ENCODE measurements at places on chromosomes 3 and 15.

DNA sequence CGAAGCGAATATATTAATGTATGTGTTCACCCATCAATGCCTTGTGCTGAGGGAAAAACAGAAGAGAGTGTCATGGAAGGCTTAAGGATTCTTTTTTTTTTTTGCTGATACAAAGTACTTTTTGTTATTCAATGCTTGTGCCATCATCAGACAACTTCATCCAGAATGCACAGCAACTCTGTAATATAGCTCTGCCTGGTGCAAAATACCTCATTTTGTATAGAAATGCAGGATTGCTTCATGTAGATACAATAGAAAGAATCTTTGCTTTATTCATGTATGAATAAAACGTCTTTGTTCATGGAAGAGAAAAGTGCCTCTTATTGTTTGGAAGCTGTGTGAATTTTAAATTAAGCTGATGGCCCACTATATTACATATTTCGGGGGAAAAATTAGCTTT is 62.9 kb downstream of the SH3GL3 start:
- peak; percentile 54 for DNase-seq

GRCh38 chr3:20683910-20684309 is 497.9 kb upstream of the SGO1 start:
- DNase-seq = no peak

GRCh38 chr15:37619358-37620042 is 314.9 kb upstream of the TMCO5A start:
- DNase-seq = no peak

DNA sequence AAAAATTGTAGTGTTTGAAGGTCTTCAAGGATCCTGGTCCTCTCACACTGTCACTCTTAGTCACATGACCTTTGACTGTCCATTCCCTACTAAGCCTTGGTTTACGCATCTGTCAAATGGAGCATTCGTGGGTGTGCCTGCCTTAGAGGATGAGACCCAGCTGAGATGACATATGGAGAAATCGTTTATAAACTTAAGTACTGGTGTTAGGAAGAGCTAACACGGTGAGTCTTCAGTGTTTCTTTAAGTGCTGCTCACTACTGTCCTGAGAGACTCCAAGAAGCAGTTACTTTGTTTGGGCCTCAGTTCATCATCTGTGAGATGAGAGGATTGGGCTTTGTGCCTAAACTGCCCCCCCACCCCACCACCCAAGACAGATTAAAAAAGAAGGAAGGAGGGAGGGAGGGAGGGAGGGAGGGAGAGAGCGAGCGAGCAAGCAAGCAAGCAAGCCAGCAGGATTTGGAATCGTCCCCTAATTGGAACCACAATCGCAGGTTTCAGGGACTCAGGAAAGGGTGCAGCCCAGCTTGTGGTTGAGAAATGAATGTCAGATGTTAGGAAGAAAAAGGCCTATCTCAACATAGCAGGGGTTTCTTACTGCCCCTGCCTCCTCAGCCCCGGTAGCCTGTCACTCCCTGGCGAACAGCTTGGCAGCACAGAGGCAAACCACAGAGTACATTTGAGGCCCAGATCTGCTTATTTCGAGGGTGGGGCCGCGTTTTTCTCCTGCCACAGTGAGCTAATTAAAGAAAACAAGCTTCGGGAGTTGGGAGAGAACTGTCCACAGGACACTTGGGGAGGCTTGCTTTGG is 32.7 kb downstream of the SMAD3 start:
- DNase-seq = no peak

DNA sequence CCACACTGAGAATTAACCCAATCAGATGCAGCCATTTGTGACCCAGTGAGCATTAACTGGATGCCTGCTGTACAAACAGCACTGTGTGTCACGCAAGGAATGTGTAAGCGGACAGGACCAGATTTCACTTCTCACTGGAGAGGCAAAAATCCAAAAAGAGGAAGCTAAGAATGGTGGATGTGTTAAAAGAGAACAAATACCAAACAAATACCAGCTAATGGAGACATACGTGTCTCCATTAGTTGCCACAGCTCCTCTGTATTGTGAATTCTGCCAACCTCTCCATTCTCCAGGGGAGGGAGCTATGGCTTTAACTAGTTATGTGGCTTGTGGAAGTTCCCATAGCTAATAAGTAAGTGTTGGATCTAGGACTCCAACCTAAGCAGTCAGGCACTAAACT is 2.6 kb downstream of the LTF start:
- DNase-seq = no peak

- no peak for DNase-seq
Observed at GRCh38 chr3:135495891-135496290, 469.6 kb upstream of the PPP2R3A start.

DNA sequence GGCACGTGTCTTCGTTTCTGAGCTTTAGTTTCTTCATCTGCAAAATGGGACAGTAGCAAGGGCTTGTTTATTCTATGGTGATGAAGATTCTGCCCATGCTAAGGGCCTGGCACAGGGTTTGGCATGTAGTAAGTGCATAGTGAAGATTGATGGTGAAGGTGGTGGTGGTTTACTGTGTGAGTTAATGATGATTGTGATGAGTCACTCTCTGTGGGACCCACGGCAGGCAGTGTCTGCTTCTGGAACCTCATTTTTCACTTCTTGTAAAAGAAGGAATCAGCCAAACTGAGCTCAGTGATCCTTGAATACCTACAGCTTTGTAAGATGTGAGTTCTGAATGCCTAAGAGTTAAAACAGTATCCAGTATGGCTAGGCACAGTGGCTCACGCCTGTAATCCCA is 86.2 kb upstream of the LRTM1 start:
- DNase-seq = no peak

DNA sequence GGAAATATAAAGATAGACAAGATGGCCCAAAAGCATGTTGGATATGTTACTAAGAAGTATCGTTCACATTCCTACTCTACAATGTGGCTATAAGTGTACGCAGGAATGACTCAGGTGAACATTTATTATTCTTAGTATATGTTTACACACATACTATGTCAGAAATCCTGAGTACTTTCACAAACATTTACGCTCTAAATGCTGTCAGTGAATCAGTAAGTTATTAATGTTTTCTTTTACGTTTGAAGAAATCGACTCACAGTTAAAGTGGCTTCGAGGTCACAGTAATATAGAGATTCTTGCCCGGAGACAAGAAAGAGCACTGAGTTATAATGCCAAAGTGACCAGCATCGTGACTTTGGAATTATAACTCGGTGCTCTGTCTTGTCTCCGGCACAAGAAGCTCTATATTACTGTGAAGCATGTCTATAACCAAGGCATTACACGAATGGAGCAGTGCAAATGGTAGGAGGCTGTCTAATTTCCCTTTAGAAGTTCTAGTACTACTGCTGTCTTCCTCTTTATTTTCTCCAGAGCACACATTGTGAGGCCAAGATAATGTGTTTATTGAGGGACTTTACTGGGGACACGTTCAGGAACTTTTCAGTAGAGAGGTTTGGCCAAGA is 61.8 kb upstream of the P3H2 start:
- no peak for DNase-seq
